Stimulated activated CD4-positive, alpha-beta T cell treated with anti-CD3 and anti-CD28 coated beads, Interleukin-1b, Interleukin-23, amount 100 ng/mL, for 48 hours (primary cell): ENCODE measurements at places on chromosomes 1 and 21.

GRCh38 chr1:209248649-209249279 is 334.8 kb upstream of the CAMK1G start:
- DNase-seq, result peak; percentile 23

DNA sequence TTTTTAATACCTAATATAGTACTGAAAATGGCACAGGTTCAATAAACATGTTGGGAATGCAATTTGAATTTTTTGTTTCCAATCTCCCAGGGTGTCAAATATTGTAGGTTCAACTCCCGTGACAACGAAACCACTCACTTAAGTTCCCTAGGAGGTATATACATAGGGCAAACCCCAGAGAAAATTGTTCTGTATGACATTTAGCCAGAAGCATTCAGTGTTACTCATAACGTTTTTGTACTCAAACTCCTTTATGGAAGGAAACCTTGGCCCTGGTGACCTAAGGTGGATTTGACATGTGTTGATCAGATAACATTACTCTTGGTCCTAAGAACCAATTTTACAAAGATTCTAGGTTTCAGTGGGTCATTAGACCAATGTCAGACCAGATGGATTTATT is 110.6 kb downstream of the USP25 start:
- DNase-seq, result no peak

DNA sequence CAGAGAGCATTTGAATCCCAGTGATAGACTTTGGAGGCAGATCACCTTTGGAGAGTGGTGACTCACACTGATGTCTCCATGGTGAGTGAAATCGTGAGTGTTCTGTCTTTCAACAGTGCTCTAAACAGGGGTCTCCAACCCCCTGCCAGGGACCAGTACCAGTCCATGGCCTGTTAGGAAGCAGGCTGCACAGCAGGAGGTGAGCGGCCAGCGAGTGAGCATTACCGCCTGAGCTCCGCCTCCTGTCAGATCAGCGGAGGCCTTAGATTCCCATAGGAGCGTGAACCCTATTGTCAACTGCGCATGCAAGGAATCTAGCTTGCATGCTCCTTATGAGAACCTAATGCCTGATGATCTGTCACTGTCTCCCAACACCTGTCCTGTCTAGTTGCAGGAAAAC is 61.8 kb upstream of the B3GALNT2 start:
- no peak for DNase-seq

- no peak for DNase-seq
Observed at GRCh38 chr1:53524428-53525375, 65.5 kb downstream of the DMRTB1 start.

GRCh38 chr1:41802532-41803501 is 115.9 kb downstream of the HIVEP3 start:
- no peak for DNase-seq

- no peak for DNase-seq
Observed at GRCh38 chr21:20649231-20649630, 349.0 kb upstream of the NCAM2 start.

- no peak for DNase-seq
Observed at GRCh38 chr21:16624479-16625118, 888.2 kb upstream of the CXADR start.

DNA sequence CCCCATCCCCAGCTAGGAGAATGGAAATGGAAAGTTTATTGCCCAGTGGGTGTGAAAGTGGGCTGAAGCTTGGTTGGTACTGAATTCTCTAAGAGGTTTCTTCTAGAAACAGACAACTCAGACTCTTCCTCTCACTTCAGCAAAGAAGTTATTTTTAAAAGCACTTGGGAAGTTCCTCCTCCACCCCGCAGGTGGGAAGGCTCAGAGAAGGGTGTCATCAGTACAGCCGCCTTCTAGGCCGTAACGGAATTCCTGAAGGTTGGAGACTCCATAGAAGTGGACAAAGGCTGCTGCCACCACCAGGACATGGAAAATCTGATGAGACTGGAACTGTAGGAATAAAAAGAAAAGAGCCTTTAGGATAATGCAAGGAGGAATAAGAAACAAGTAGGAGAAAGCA is 14.3 kb upstream of the KLHL12 start:
- DNase-seq, result no peak

GRCh38 chr1:66533804-66534740 is at the start of gene SGIP1:
SGIP1 (plus strand) TSS chr1:66534153; CDS start chr1:66534359, 206 bp downstream.
- DNase-seq, result no peak

DNA sequence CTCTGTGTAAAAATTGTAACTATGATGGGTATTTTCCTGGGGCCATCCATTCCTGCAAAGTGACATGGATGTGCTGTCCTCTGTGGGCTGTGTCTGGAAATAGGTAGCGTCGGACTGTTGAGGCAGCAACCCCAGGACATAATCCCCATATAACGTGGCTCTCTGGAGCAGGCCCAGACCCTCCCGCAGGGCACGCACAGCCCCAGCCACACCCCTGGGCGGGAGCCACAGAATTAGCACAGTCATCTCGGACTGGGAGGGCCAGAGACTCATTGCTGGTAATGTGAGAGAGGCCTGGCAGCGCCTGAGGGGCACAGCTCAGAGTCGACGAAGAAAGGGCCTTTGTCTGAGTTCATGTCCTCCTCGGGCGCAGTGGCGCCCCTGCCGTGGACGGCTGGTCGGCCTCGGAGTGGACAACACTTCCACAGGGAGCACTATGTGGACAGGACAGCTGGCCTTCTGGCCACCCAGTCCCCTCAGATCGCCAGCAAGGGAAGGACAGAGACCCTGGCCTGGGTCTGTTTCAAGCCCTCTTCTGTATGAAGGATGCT is 20.1 kb downstream of the SIM2 start:
- no peak for DNase-seq

GRCh38 chr1:197390856-197391255 is 122.8 kb downstream of the CRB1 start:
- DNase-seq, result no peak

DNA sequence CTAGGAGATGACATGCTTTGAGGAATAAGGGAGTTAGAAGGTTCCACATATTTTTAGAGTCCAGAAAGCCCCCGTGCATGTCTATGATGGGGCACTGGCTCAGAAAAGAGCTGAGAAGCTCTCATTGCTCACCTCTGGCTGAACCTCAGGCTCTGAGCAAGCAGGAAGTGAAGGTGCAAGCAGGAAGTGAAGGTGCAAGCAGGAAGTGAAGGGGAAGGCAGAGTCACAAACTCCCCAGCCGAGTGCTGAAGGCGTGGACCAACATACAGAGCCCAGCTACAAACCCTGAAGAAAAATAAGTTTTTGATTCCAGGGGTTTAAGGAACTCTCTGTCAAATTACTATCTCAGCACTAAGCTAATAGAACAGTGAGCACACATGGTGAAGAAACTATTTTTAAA is 7.0 kb downstream of the KRTAP10-8 start:
- peak; percentile 62 for DNase-seq

GRCh38 chr21:33078907-33079582 is 9.1 kb downstream of the OLIG1 start:
- peak; percentile 42 for DNase-seq

DNA sequence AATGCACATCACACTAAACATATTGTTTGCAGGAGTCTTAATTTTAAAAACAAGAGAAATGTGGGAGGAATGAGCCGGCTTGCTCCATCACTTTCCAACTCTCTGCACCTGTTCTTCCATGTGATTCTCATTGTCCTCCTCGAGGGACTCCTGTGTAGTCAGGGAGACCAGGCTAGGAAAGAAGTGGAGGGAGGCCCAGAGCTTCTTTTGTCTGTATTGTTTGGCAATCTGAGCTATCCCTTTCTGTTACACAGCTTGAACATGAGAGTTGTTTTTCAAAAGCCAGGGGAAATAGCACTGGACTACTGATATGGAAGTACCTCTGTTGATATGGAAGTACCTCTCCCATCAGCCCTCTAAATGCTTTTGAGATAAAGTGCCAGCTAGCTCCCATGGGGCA is 18.8 kb upstream of the LRRC8D start:
- DNase-seq, result no peak

GRCh38 chr1:47190857-47191256 is 1.0 kb upstream of the PDZK1IP1 start:
- DNase-seq, result no peak

GRCh38 chr1:79259390-79260336 is 253.1 kb upstream of the ADGRL4 start:
- DNase-seq, result no peak

GRCh38 chr1:24198766-24199165 is 11.7 kb upstream of the IFNLR1 start:
- DNase-seq, result no peak

GRCh38 chr1:185325413-185325812 is 8.4 kb upstream of the IVNS1ABP start:
- DNase-seq, result no peak

DNA sequence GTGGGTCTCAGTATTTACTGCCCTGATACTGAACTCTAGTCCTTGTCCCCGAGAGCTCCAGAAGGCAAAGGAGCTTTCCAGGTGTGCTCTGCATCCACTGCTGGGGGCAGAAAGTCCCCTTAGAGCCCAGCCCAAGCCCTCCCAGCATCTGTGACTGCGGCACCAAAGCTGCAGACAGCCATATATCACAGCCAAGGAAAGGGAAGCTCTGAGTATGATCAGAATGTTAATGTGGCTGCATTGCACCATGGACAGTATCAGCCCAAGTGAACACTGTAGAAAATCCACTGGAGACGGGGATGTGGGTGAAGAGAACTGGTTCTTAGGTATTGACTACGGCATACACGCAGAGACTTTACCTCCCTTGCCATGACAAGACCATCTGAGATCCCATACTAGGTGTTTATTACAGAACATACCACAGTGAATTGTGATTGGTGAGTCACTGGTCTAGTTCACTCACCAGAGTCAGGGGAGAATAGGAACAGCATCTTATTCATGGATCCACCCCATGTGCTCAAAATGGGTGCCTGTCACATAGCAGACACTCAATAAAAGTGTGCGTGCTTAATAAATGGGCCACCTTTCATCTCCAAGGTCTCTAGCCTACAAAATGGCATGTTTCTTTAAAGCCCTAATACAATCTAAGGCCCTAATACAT is 170.3 kb downstream of the HHIPL2 start:
- no peak for DNase-seq

DNA sequence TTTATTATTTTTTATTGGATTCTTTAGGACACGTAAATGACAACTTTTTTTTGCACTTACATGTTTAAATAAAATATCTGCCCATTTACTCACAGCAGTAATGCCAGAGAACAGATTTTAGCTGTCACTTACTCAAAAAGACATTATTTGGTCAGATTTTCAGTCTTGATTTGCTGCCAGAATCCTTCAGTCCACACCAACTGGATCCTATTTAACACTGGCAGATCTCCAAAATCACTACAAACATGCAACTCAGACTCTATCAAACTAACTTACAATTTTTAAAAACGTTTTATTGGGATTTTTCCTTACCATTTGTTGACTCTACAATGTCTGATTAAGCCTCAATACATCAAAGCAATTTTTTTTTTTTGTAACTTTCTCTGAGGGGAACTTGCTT is 11.1 kb downstream of the ATP6V1G3 start:
- DNase-seq, result no peak

GRCh38 chr1:118290046-118290445 is 105.0 kb upstream of the SPAG17 start:
- no peak for DNase-seq

GRCh38 chr1:201842472-201843027 is 13.6 kb downstream of the IPO9 start:
- DNase-seq, result no peak

DNA sequence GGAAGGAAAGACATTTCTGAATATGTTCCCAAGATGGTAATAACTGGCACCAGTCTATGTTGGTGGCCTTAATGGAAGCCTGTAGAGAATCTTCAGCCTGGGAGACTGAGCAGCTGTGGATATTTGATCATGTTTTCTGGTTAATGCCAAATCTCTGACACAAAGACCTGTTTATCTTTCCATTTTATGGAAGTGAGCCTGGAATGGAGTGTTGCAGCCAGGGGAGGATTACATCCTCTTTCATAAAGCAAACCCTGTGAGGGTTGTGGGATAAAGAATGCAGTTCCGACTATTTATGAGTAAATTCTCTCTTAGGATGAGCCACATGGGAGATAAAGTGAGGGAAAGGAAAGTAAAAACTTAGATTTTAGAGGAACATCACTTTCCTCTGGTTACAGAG is 144.1 kb downstream of the PCP4 start:
- no peak for DNase-seq

GRCh38 chr1:29736582-29737188 is 500.4 kb downstream of the PTPRU start:
- DNase-seq, result no peak

- no peak for DNase-seq
Observed at GRCh38 chr1:119631433-119632102, 16.5 kb downstream of the ZNF697 start.

DNA sequence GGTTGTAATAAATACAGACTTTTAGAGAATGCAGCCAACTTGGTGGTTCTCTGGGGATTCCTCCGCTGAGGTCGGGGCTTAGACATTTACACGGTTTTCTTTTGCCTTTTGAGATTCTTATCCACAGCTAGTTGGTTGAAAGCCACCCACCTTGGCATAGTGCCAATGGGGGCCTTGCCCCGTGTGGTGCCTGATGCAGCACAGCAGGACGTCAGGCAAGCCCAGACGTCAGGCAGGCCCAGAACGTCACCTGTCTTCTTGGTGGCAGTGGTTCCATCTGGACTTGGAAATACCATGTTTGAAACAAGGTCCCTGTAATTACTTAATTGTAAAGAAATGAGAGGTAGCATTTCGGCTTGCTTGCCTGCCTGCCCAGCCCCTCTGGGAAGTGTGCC is 78.5 kb downstream of the GALNT2 start:
- no peak for DNase-seq

DNA sequence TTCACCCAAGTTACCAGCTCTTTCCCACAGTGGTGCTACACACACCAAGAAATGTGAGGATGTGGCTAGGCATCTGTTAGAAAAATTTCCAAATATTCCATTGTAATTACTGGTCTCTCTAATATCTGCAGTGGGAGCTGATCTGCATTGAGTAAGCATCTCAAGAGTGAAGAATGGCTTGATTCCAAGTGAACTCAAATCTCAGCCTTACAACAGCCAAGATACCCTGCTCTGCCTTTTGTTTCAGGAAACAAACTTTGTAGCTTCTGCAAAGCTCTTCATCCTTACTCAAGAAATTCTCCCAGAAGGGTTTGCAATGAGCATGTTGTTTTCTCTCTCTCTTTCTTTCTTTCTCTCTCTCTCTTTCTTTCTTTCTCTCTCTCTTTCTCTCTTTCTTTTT is 181.1 kb downstream of the FCRL5 start:
- no peak for DNase-seq

DNA sequence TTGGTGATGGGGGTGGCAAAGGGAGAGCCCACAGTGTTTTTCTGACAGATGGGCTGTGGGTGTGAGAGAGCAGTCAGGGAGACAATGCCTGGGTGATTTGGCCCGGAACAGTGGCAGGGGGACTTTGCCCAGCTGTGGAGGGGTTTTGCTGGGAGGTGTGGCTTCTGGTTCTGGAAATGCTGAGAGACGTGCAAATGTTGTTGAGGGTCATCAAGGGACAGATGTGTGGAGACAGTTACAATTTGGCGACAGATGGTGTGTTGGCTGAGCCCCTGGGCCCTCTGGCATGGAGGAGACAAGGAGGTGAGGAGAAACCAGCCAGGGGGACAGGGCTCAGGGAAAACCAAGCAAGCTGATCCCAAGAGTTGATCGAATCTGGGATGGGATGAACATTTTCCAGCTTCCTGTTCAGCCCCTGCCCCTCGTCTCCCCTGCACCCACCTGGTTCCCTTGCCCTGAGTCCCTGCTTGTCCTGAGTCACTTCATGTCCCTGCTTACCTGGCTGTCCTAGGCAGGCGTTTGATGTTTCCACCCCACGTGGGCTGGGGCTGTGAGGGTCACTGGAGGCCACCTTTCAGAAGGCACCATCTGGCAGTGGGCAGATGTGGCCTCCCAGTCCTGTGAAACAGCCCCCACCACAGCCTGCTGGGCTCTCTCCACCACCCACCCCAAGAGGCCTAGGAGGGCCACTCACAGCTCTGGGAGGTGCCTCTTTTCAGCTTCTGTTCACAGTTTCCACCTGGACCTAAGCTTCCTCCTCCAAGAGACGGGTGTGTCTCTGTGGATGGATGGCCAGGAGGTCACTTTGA is 15.8 kb upstream of the ZNF678 start:
- no peak for DNase-seq
